PC-3 (cell line): ENCODE measurements at places on chromosomes 3 and 15. TPM values are rescaled to one million over a fixed set of nuclear protein-coding genes. Genes with fewer than 3 reads are reported as not detected.

NME9 gene
- 0.40 TPM in 1 of 2 replicates, not detected in the other for total RNA-seq

GRCh38 chr3:118057086-118057485 lies 977.6 kb downstream of the IGSF11 start:
- no peak for DNase-seq

DNA sequence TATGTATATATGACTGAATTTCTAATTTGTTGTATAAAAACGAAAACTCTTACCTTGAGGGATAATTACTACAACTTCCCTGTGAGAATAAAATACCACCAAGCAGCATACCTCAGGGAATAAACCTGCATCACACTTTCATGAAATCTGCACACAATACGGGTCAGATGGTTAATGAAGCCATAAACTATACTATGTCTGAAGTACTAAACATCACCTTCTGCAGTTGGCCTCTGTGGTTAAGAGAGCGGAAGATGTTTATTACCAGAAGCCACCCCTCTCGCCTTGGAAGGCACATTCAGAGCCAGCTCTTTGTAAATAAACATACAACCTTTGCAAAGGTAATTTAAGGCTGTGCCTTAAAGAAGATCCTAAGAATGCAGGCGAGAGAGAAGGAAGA lies 462.1 kb upstream of the NR2F2 start:
- no peak for DNase-seq

GRCh38 chr3:83033133-83033532 lies 1271.7 kb upstream of the GBE1 start:
- peak; percentile 51 for DNase-seq

DNA sequence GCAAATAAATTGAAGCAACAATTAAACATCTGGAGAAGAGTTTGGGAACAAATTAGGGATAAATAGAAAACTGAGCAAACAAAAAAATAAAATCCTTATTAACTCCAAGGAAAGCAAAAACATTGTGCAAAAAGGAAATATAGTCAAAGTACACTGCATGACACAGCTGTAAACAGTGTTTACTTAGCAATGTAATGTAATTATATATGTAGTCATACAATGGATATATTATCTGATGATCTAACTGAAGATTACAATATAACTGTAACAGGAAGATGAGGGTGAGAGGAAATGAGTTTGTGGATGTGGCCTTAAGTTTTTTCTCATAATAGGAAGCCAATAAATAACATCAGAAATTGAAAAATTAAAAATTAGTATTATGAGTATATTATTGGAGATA lies 42.5 kb downstream of the SCN10A start:
- DNase-seq: no peak

- DNase-seq: peak; percentile 73
These were observed 18.5 kb downstream of the RPL32 start for GRCh38 chr3:12822725-12823373.

NEK11 gene
- 3.1 and 5.8 TPM in 2 replicates for total RNA-seq

DNA sequence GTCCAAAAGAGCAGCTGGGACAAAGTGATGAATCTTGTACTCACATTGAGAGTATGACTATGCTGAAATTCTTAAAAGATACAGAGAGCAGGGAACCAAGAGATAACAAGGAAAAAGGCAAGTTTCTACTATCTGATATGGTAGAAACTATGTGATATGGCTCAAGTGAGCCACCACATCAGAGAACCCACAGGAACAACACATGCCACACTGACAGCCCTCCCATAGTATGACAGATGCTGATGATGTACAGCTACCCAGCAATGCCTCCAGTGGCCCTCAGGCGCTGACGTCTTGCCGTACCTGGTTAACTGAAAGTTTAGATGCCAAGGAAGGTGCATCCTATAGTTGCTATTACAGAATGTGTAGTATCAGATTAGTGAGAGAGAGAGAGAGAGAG lies 42.4 kb downstream of the CHAC1 start:
- no peak for DNase-seq

GRCh38 chr3:45034612-45035252 lies 8.6 kb downstream of the CLEC3B start:
- no peak for DNase-seq

GOLGA6A gene
- total RNA-seq: not detected in 2 replicates

DNA sequence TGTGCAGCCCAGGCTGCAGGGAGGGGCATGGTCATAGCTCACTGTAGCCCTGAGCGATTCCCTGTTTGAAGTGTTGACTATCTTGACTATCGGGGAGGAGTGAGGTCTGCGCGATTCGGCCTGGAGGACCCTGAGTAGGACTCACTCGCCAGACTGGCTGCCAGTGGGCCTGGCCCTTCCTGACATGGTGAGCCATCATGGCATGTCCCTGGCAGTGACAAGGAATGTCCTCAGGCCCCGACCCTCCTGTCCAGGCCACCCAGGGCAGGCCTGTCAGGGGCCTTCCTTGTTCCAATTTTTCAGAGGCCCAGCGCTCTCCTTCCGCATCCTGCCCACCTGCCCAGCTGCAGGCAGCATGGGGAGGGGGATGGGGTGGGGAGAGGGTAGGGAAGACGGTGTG lies 5.2 kb upstream of the OCA2 start:
- no peak for DNase-seq

- DNase-seq: no peak
These were observed 2.3 kb downstream of the OCA2 start for GRCh38 chr15:28096670-28097431.

KNL1 gene
- total RNA-seq: 33.5 and 33.8 TPM in 2 replicates

RSL24D1 gene
- 37.0 and 43.5 TPM in 2 replicates for total RNA-seq

GRCh38 chr15:80208758-80209734 lies 43.0 kb downstream of the CTXND1 start:
- DNase-seq: no peak

STXBP5L gene
- not detected in 2 replicates for total RNA-seq

ZNF80 gene
- total RNA-seq: not detected in 2 replicates

KLF15 gene
- total RNA-seq: 0.12 TPM in 1 of 2 replicates, not detected in the other

- DNase-seq: no peak
These were observed 247.5 kb upstream of the LRIG1 start for GRCh38 chr3:66748175-66748876.

GRCh38 chr15:57205996-57206395 lies 170.3 kb upstream of the CGNL1 start:
- no peak for DNase-seq

GRCh38 chr15:41891226-41891625 lies 2.6 kb downstream of the SPTBN5 start:
- no peak for DNase-seq

DNA sequence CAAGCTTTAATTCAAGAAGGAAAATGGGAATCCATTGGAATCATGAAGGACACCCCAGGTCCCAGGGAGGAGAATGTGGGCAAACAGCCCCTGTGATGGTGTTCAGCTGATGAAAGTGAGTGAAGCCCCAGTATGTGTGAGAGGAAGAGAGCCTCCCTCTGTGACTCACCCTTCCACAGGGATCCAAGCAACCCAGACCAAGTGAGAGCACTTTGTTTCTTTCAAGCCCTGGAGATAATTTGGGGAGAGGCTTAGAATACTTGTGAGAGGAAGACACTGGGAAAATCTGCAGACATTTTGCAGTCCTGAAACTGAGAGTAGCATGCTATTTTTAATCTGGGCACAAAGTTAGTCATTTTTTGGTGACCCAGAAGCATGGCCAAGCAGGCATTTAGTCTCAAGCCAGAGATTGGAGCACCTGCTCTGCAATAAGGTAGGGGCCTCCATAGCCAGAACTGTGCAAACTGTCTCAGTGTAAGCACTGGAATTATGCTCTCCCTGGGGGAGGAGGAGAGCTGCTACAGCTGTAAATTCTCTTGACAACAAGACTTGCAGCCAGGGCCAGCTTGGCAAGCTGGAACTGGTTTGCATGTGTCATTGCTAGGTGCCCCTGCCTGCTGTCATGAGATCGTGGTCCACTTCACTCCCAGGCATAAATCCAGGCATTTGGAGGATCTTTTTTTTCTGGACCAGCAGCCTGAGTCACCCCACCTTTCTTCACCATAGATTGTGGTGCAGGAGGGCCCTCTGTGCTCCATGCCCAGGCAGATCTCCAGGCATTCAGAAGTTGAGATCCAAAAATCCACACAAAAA lies 537.8 kb upstream of the DPPA4 start:
- no peak for DNase-seq

- DNase-seq: peak; percentile 32
These were observed 13.1 kb downstream of the ARIH1 start for GRCh38 chr15:72487070-72487797.

DNA sequence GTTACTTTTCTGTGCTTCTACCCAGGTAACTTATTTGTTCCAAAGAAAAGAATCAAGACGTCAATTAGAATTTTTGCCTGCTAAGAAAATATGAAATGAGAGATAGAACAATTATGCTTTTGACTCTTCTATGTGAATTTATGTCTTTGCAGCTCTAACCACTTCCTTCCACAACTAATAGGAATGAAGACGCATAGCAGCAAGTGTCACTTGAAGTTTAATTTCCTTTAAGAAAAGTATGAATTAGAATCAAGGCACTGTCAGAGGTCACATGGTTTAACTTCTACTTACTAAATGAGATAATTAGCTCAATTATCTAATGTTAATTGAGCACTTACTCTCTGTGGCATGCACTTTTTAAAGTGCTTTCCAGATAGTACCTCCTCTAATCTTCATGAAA lies 3.3 kb downstream of the WDR49 start:
- DNase-seq: no peak

DNA sequence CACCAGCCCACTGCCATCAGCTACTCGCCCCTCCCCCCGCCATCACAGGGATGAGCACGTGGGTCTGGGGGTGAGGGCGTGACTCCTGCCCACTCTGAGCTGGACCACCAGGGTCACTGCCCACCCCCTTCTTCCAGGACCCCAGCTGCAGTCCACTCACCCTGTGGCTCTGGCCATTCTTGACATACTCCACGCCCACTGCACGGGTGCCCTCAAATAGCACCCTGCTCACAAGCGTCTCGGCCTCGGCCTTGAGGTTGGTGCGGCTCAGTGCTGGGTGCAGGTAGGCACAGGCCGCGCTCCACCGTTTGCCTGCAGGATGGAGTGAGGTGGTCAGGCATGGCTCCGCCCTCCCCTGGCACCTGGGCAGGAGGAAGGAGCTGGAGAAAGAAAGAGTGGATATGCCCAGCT lies 23.9 kb downstream of the CHDH start:
- DNase-seq: no peak

GRCh38 chr15:76309601-76310330 lies 1.5 kb downstream of the ETFA start:
- DNase-seq: peak; percentile 61

DNA sequence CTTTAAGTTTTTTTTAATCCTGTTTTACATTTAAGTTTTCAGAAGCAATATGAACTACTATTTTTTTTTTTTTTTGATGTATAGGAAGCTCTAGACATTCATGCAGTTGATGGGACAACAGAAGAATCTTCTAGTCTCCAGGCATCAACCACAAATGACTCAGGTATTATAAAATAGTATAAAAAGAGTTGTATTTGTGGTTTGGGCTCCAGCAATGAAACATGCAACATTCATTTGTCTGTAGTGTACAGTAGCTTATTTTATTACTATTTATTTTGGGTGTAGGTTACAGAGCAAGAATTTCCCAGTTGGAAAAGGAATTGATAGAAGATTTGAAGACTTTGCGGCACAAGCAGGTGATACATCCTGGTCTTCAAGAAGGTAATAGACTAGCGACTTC lies 38.6 kb downstream of the MGA start:
- peak; percentile 89 for DNase-seq

DNA sequence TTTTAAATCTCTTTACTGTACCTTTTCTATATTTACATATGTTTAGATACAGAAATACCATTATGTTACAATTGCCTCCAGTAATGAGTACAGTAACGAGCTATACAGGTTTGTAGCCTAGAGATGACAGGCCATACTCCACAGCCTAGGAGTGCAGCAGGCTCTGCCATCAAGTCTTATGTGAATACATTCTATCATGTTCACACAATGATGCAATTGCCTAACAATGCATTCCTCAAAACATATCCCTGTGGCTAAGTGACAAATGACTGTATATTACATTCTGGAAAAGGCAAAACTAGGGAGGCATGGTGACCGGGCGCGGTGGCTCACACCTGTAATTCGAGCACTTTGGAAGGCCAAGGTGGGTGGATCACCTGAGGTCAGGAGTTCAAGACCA lies 192.4 kb upstream of the IGF1R start:
- peak; percentile 15 for DNase-seq

DNA sequence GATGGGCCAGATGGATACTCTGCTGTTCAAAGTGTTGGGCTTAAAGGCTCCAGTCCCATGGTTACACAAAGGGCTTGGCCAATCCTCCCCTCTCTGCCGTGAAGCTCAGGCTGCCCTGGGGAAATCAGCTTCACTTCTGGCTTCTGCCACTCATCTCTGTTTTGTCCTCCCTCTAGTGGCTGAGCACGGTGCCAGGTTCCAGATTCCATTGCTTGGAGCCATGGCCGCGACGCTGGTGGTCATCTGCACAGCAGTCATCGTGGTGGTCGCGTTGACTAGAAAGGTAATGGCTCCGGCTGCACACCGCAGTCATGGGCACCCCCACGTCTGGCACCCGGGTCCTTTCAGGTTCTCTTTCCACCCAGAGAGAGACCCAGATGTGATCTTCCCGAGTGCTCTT lies 5.6 kb downstream of the TIGIT start:
- peak; percentile 42 for DNase-seq

DNA sequence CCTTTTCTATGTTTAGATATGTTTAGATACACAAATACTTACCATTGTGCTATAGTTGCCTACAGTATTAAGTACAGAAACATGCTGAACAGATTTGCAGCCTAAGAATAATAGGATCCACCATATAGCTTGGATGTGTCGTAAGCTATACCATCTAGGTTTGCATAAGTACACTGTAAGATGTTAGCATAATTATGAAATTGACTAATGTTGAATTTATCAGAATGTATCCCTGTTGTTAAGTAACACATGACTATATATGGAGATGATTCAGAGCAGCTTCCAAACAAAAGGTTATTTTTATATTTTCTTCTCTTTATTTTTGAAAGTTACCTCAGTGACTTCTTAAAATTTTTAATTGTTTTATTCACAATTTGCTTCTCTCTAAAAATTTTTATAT lies 2.4 kb downstream of the SLC28A2 start:
- peak; percentile 47 for DNase-seq

- DNase-seq: no peak
These were observed 103.6 kb downstream of the DAPK2 start for GRCh38 chr15:63942486-63943365.

DNA sequence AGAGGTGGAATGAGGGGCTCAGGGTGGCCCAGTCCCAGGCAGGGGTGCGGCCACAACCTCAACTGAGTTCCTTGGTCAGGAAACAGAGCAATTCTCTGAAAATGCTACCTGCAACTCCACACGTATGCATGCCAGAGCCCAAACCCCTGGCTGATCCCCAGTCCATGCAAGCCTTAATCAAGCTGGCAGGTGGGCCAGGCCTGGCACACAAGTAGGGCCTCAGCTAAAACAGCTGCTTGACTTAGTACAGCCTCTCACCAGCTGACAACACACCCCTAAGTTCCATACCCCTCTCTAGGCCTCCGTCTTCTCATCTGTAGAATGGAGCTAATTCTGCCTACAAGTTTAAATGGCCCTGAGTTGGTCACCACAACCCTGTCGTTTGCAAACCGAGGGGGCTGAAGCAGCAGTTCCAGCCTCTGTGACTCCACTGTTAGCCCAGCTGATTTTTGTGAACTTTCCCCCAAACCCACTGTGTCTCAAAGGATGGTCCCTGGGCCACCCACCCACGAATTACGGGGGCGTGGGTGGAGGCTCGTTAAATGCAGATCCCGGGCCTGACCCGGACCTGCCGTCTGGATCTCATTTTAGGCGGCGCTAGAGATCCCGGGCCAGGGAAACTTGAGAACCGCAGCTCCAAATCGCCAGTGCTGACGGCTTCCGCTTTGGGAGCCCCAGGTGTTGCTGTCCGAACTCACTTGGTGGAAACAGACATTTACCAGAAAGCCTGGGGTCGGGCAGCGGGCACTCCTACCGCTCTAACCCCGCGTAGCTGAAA lies 927 bp downstream of the CHDH start:
- DNase-seq: peak; percentile 67

MUC13 gene
- 0.04 TPM in 1 of 2 replicates, not detected in the other for total RNA-seq

- no peak for DNase-seq
These were observed 55.9 kb downstream of the PGPEP1L start for GRCh38 chr15:98951493-98952320.
